ENCODE measurements at places on chromosomes 6 and 20.

- H3K4me1 ChIP-seq, result no peaks in the 10 kb centered on the region
- H3K27ac ChIP-seq, result no peak overlapping the region
Measured at GRCh38 chr6:32685603-32686002, 19.1 kb upstream of the HLA-DQB1 start.

DNA sequence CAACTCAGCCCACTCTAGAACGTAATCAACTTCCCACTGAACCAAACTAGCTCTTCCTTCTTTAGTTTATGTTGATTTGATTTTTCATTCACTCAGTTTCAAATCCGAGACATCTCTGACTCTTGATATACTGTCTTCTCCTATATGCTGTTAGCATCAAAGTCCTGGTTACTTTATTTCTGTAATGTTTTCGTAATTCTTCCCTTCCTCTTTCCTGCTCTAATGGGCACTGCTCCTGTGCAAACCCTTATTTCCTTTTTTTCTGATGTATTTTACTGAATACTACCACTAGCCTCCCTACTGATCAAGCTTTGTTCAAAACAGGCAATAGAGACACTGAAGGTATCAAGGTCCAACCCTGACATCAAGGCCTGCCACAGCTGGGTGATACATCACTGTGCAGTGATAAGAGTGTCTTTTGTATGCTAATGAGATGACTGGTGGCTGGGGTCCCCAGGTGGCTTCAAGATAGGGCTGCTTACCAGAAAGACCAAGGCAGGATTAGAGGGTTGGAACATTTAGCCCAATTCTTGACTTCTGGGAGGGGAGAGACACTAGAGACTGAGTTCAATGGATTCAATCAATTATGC, 95.2 kb downstream of the KIF13A start:
- no peak overlapping the region for H3K4me3 ChIP-seq
- DNase-seq, result no peak
- no peaks in the 10 kb centered on the region for H3K4me1 ChIP-seq

- no peak for DNase-seq
- H3K27ac ChIP-seq, result peak overlapping the region; percentile 45
- peaks cover 8% of the 10 kb centered on the region for H3K36me3 ChIP-seq
- no peak overlapping the region for H3K4me3 ChIP-seq
- no peaks in the 10 kb centered on the region for H3K27me3 ChIP-seq
Measured at GRCh38 chr6:89553431-89553830, 85.1 kb downstream of the LYRM2 start.

GRCh38 chr20:4896971-4897497, 104.3 kb downstream of the SLC23A2 start:
- no peak overlapping the region for H3K27ac ChIP-seq
- DNase-seq, result no peak
- peaks cover 37% of the 10 kb centered on the region for H3K4me1 ChIP-seq
- H3K36me3 ChIP-seq, result peaks cover 11% of the 10 kb centered on the region
- no peak overlapping the region for H3K4me3 ChIP-seq

- H3K4me1 ChIP-seq, result peaks cover 24% of the 10 kb centered on the region
- H3K27ac ChIP-seq, result no peak overlapping the region
- H3K36me3 ChIP-seq, result no peaks in the 10 kb centered on the region
- H3K4me3 ChIP-seq, result no peak overlapping the region
Measured at GRCh38 chr20:1472556-1473245, 6.1 kb upstream of the NSFL1C start.

GRCh38 chr20:17896771-17897369, 71.7 kb downstream of the SNX5 start:
- no peaks in the 10 kb centered on the region for H3K27me3 ChIP-seq
- H3K4me1 ChIP-seq, result peaks cover 41% of the 10 kb centered on the region
- no peak for DNase-seq
- no peak overlapping the region for H3K27ac ChIP-seq
- peaks cover 2% of the 10 kb centered on the region for H3K36me3 ChIP-seq
- no peak overlapping the region for H3K4me3 ChIP-seq

- no peaks in the 10 kb centered on the region for H3K36me3 ChIP-seq
- no peak for DNase-seq
- peaks cover 11% of the 10 kb centered on the region for H3K27me3 ChIP-seq
- no peak overlapping the region for H3K27ac ChIP-seq
- peaks cover 19% of the 10 kb centered on the region for H3K4me1 ChIP-seq
Measured at GRCh38 chr20:49431329-49431728, 51.1 kb downstream of the KCNB1 start.

DNA sequence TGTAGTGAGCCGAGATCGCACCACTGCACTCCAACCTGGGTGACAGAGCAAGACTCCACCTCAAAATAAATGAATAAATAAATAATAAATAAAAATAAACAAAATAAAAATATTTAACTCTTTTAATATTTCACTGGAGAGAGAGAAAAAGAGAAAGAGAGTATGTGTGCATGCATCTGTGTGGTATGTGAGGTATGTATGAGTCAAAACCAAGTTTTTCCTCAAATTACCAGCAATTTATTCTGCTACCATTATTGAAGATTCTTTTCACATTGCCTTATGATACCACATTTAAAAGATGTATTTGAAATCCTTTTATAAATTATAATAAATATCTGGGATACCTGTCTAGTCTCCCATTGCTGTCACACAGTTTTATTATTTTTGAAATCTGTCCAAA, 122.1 kb downstream of the CD164 start:
- no peak for DNase-seq
- H3K4me3 ChIP-seq, result no peak overlapping the region
- H3K4me1 ChIP-seq, result peaks cover 10% of the 10 kb centered on the region
- no peak overlapping the region for H3K27ac ChIP-seq
- no peaks in the 10 kb centered on the region for H3K27me3 ChIP-seq
- H3K36me3 ChIP-seq, result peaks cover 2% of the 10 kb centered on the region

DNA sequence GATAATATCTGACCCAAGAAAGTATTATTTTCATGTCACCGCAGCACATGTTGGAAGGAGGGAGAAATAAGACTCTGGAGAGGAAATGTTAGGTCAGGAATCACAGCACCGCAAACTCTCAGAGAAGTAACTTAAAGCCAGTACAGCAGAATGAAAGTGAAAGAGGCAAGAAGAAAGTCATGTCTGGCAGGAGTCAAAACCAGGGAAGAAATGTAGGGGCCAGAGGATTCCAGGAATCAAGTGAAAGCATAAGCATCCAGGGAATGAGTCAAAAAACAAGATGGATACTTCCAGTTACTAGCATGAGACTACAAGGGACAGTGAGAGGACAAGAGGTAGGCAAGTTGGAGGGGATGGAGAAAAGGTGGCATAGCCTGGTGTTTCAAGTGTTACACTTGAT, 80.4 kb downstream of the AK9 start:
- peaks cover 7% of the 10 kb centered on the region for H3K36me3 ChIP-seq
- no peak for DNase-seq
- no peak overlapping the region for H3K27ac ChIP-seq
- no peaks in the 10 kb centered on the region for H3K4me1 ChIP-seq

DNA sequence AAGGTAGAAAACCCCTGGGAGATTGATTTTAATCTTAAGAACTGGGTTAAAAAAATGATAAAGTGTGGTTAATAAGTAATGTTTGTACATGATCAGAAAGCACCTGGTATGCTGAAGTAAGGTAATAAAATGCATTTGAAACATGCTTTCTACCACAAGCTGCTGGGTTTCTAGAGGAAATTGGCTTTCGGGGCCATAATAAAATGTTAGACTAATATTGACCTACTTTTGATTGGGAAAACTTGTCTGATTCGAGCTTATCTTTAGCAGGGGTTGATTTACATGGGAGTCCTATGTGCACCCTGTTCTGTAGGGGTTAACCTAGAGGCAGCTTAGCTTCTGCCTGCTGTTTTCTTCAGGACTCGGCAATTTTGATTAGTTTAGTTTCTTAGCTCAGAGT, 50.5 kb downstream of the CRYBG1 start:
- H3K4me3 ChIP-seq, result no peak overlapping the region
- no peak overlapping the region for H3K27ac ChIP-seq

- H3K36me3 ChIP-seq, result peaks cover 4% of the 10 kb centered on the region
- H3K27me3 ChIP-seq, result no peaks in the 10 kb centered on the region
- no peaks in the 10 kb centered on the region for H3K4me1 ChIP-seq
- no peak overlapping the region for H3K4me3 ChIP-seq
- H3K27ac ChIP-seq, result no peak overlapping the region
Measured at GRCh38 chr6:101268541-101268940, 125.0 kb upstream of the GRIK2 start.

DNA sequence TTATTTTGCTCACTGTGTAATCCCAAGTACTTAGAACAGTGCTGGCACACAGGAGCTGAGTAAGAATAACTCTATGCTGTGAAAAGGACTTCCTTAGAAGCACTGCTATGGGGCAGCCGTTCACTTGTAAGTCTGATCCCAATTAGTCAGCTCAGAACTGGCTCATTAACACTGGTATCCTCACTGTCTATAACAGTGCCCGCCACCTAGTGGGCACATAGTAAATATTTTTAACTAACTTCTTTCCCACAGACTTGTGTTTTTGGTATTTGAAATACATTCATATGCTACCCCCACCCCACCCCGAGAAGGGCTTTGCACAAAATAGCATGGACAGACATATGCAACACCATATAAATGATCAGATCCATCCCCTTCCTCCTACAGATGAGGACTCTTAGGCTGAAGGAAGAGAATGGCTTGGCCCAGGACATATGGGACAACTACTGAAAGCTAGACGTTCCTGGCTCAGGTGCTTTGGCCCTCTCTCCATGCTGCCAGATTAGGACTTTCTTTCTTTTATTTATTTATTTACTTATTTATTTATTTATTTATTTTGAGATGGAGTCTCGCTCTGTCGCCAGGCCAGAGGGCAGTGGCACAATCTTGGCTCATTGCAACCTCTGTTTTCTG, 47.1 kb downstream of the DST start:
- H3K4me3 ChIP-seq, result no peak overlapping the region
- DNase-seq, result no peak
- no peaks in the 10 kb centered on the region for H3K27me3 ChIP-seq
- H3K27ac ChIP-seq, result peak overlapping the region; percentile 32

DNA sequence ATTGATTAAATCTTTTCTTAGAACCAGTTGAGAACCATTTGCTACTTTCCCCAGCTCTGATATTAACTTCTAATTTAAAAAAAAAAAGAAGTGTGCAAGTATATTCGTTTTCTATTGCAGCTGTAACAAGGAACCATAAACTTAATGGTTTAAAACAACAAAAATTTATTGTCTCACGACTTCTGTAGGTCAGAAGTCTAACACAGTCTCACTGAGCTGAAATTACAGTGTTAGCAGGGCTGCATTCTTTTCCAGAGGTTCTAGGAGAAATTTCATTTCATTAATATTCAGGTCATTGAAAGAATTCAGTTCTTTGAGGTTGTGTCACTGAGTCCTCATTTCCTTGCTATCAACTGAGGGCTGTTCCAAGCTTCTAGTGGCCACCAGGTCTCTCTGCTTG, 213.5 kb upstream of the RNF217 start:
- no peak overlapping the region for H3K4me3 ChIP-seq
- H3K27ac ChIP-seq, result no peak overlapping the region
- no peaks in the 10 kb centered on the region for H3K4me1 ChIP-seq
- no peaks in the 10 kb centered on the region for H3K36me3 ChIP-seq

GRCh38 chr20:49483696-49484123, 1.2 kb upstream of the KCNB1 start:
- peaks cover 12% of the 10 kb centered on the region for H3K4me1 ChIP-seq
- H3K27me3 ChIP-seq, result peaks cover 40% of the 10 kb centered on the region
- H3K36me3 ChIP-seq, result no peaks in the 10 kb centered on the region
- no peak overlapping the region for H3K27ac ChIP-seq
- no peak for DNase-seq
- peak overlapping the region; percentile 35 for H3K4me3 ChIP-seq

DNA sequence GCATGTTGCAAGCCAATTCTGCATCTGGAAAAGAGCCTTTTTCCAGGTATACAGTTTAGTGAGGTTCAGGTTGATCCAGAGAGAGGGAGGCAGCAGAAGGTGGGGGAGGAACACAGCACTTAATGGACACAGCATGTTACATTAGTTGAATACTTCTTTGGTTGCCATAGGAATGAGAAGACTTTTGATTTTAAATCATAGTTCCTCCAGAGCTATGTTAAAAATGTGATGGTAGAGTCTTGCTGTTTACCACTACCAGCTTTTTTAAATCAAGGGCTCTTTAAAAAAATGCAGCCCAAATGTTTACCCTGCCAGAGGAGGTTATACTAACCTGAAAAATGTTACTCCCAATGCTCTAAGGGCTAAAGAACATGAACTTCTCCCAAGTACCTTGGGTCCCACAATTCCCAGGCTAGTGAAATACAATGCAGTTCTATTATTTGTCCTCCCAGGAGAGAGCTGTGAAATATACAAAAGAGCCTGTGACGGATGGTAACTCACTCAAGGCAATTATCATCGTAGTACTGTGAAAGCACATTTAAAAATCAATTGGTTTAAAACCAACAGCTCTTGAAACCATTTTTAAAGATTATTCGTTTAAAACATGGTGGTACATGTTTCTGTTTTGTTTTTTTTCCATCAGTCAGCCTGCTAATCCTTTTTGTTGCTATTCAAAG, 6.9 kb upstream of the PHACTR1 start:
- DNase-seq, result no peak
- no peak overlapping the region for H3K27ac ChIP-seq
- no peaks in the 10 kb centered on the region for H3K36me3 ChIP-seq
- H3K4me3 ChIP-seq, result no peak overlapping the region

- no peaks in the 10 kb centered on the region for H3K36me3 ChIP-seq
- H3K27me3 ChIP-seq, result no peaks in the 10 kb centered on the region
- H3K27ac ChIP-seq, result peak overlapping the region; percentile 3
- H3K4me1 ChIP-seq, result peaks cover 13% of the 10 kb centered on the region
- DNase-seq, result no peak
- H3K4me3 ChIP-seq, result no peak overlapping the region
Measured at GRCh38 chr6:14502551-14502950, 385.0 kb downstream of the CD83 start.

DNA sequence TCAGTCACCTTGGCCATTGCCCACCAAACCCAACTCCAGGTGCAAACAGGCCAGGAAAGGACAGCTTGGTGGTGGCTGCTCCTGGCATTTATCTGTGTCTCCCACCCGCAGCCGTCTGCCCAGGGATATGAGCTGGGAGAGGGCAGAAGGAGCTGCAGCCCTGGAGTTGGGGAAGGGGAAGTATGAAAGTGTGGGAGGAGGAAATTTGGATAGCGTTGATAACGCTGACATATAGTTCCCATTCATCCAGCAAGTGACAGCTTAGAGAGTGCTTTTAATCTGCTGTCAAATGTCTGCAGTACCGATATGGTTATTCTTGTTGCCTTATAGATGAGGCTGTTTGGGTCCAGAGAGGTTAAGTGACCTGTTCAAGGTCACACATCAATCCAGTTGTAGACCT, 741 bp downstream of the KCNK16 start:
- H3K27ac ChIP-seq, result no peak overlapping the region
- no peaks in the 10 kb centered on the region for H3K4me1 ChIP-seq
- peaks cover 72% of the 10 kb centered on the region for H3K27me3 ChIP-seq
- DNase-seq, result no peak
- no peak overlapping the region for H3K4me3 ChIP-seq

DNA sequence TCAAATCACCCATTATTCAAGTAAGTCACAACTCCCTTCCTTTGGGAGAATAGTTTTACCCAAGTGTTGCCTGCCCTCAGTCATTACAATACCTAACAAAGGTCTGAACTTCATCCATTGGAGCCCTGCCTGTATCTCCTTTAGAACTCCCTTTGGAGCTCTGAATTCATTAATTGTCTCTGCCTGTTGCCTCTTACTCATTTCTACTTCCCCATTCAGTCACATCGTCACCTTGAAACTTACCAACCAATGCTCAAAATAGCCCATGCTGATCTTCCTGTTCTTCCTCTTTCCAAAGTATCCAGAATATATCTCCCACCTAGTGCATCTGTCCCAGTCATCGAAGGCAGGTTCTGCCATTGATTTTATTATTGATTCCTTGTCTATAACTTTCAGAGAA, 120.7 kb upstream of the ADGRF1 start:
- peaks cover 13% of the 10 kb centered on the region for H3K4me1 ChIP-seq
- no peaks in the 10 kb centered on the region for H3K27me3 ChIP-seq
- H3K27ac ChIP-seq, result no peak overlapping the region

GRCh38 chr6:46325561-46326530, 155.1 kb upstream of the ENPP5 start:
- H3K36me3 ChIP-seq, result no peaks in the 10 kb centered on the region
- H3K4me1 ChIP-seq, result peaks cover 15% of the 10 kb centered on the region
- no peak for DNase-seq
- H3K27ac ChIP-seq, result no peak overlapping the region

Measured in chondrocyte (in vitro differentiated cells).